ENCODE measurements at places on chromosomes 7 and 10. TPM values are rescaled to one million over a fixed set of nuclear protein-coding genes. Genes with fewer than 3 reads are reported as not detected.

DNA sequence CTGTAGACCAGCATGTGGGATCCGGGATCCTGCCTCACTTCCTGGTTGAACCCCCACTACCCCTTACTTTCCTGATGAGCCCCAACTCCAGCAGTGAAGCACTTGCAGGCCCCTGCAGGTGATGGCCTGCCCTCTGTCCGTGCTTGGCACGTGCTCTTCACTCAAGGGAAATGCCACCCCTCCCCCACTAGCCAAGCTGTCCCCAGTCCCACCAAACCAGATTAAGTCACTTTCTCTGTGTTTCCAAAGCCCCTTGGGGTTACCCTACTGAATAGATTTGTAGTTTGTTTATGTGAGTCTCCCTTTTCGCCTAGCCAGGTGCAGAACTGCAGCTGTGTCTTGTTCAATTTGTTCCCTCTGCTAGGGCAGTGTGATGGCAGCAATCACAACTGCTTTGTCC lies 121.7 kb downstream of the WDFY4 start:
- peak; percentile 79 for DNase-seq

The SLC16A12 gene
- total RNA-seq, result 1.2 TPM

GRCh38 chr10:11017570-11018431 lies at the start of gene CELF2:
TSS of gene CELF2 (plus strand) at chr10:11017872. CDS start at chr10:11018090, 218 bp downstream.
- peak; percentile 89 for DNase-seq

The STRIP2 gene
- 5.2 TPM for total RNA-seq

The SPRN gene
- 0.53 TPM for total RNA-seq

- DNase-seq, result peak; percentile 65
These were observed 712 bp downstream of the ITPRIP start for GRCh38 chr10:104337521-104337984.

DNA sequence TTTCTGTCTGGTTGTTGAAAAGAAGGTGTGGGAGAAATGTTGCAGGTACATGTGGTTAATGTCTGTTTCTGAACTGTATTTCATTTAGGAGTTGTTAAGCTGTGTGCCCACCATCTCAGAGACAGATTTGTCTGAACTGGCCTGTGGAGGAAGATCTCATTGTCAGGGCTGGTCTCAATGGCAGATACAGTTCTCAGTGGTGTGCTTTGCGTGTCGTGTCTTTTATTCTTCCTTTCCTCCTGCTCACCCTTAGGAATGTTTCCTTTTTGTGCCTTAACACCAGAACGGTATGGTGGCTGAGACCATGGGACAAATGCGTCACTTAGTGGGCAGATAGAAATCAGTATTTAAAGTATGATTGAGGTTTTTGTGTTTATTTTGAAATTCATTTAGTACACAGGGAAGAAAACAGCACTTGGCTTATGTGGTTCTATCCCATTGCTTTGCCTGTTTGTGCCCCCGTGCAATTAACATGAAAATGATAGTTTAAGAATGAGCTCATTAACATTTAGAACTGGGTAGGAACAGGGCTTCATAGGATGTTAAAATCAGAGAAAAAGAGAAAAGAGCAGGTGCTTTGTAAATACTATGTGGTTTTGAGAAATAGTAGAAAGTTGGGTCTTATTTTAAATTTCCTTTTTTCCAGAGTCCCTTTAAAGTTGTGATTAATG lies 112.6 kb downstream of the AUTS2 start:
- no peak for DNase-seq

The LRRC61 gene
- total RNA-seq, result 3.6 TPM

The SCIN gene
- 0.27 TPM for total RNA-seq

GRCh38 chr10:113872139-113873030 lies 17.9 kb downstream of the NHLRC2 start:
- DNase-seq, result no peak

GRCh38 chr7:20651960-20652544 lies 36.6 kb downstream of the ABCB5 start:
- DNase-seq, result peak; percentile 31

- no peak for DNase-seq
These were observed 192.1 kb downstream of the LRMDA start for GRCh38 chr10:75623310-75624093.

The ERVW-1 gene
- 0.40 TPM for total RNA-seq

The PHKG1 gene
- total RNA-seq, result 52.4 TPM

The SLC26A3 gene
- total RNA-seq, result not detected

- DNase-seq, result no peak
These were observed 91.9 kb downstream of the MYL10 start for GRCh38 chr7:101537205-101537604.

The COL13A1 gene
- 12.5 TPM for total RNA-seq

DNA sequence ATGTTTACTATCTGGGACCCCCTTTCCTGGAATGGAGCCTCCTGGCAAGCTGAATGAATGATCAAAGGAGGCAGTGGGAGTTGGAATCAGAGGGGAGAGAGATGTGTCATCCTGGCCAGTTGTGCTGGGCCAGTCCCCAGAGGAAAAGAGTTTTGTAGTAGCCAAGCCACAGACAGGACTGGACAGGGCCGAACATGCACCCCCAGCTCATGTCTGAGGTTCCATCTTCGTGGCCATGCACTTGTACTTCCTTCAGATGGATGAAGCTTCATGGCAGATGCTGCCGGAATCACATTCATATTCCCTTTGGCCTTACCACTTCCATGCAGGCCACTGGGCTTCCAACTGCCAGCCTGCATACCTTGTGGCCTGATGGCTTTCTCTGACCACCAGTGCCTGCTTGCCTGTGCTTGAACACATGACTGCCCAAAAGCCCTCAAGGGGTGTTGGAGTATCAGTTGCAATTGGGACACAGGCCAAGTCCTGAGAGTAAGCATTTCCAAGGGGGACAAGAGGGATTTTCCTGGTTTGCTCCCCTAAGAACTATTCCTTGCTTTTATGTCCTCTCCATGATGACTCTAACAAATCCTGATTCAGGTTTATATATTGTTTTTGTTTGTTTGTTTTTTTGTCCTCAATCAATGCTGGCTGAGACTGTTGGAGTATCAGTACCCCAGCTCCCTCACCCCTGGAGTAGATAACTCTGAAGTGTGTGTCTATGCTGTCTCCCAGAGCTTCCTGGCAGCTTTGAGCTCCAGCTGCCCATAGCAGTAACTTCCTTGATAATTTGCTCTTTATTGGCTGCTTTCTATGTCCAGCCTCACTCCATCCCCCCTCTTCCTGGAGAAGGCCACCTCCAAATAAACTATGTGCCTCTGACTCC lies 63.6 kb downstream of the TMEM130 start:
- no peak for DNase-seq

- DNase-seq, result no peak
These were observed 139.8 kb upstream of the NAMPT start for GRCh38 chr7:106424476-106425016.

The IFIT1B gene
- total RNA-seq, result 1.1 TPM

The WDR86 gene
- 3.4 TPM for total RNA-seq

The GALNT17 gene
- total RNA-seq, result 27.0 TPM

The TFAM gene
- 37.5 TPM for total RNA-seq

The SPDYE9 gene
- 0.04 TPM for total RNA-seq

The CABCOCO1 gene
- 0.13 TPM for total RNA-seq

GRCh38 chr10:72259491-72260238 lies 14.1 kb upstream of the DDIT4 start:
- peak; percentile 96 for DNase-seq

- DNase-seq, result no peak
These were observed 67.8 kb downstream of the FRMD4A start for GRCh38 chr10:14262836-14263425.

The LRGUK gene
- total RNA-seq, result 0.89 TPM

The NUTM2B gene
- 0.75 TPM for total RNA-seq

The PDGFA gene
- total RNA-seq, result 26.1 TPM

- peak; percentile 4 for DNase-seq
These were observed 54.3 kb downstream of the BMS1 start for GRCh38 chr10:42836771-42837468.

- no peak for DNase-seq
These were observed 27.3 kb downstream of the PDCD11 start for GRCh38 chr10:103423748-103424147.

- no peak for DNase-seq
These were observed 181.1 kb downstream of the ARHGAP21 start for GRCh38 chr10:24542314-24543270.

DNA sequence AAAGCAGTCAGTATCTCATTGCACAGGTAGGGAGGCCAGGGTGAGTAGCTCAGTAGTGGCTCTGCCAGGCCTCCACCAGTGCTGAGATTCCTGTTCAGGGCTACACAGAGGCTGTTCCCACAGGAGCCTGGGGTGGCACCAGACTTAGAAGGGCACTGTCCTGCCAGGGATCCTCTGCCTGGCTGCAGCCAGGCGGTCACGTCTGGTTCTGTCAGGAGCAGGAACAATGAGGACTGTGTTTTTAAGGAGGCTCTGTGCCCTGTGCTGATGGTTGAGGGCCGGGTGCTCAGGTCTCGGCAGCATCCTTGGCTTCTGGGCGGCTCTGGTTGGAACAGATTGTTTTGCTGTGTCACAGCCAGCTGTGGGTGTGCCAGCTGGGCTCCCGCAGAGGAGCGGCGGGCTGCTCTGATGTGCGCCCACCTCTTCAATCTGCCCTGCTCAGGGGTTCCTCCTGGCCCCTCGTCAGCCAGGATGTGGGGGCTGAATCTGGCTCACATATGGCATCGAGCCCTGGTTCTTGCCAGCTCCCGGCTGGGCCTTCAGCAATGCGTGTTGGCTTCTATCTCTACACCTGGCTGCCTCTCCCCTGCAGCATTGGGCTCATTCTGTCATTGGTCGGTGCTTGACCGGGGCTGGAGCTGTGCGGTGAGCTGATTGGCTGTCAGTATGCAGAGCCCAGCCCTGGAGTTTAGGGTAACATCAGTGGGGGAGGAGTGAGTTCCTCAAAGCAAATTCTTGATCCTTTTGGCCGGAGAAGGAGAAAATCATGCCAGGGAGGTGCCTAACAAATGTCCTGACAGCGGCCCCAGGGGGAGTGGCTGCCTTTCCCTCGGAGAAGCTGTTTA lies 41.2 kb downstream of the TACR2 start:
- DNase-seq, result peak; percentile 60

- DNase-seq, result no peak
These were observed 133.4 kb upstream of the ANKRD1 start for GRCh38 chr10:91054325-91054724.

GRCh38 chr10:43966571-43966965 lies 317.9 kb upstream of the ZNF32 start:
- no peak for DNase-seq

The SUMF2 gene
- 40.3 TPM for total RNA-seq

The PIP gene
- total RNA-seq, result not detected

GRCh38 chr7:3882782-3883181 lies 581.7 kb downstream of the SDK1 start:
- DNase-seq, result peak; percentile 80

The STEAP2 gene
- total RNA-seq, result 7.1 TPM

The CPA2 gene
- 0.44 TPM for total RNA-seq

The VPS41 gene
- total RNA-seq, result 40.7 TPM

DNA sequence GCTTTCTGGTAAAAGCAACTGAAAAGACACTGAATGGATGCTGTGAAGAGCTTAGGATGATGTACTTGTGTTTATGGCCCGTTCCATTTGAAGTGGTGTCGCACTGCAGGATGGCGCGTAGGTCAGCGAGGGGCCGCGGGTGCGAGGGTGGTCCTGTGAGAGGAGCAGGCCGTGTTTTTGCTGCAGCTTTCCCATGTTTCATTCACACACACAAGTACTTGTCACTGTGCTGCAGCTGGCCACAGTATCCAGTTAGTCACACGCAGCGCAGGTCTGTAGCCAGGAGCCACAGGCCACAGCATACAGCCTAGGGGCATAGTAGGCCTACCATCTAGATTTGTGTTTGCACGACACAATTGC lies 23.2 kb downstream of the WIPI2 start:
- no peak for DNase-seq

DNA sequence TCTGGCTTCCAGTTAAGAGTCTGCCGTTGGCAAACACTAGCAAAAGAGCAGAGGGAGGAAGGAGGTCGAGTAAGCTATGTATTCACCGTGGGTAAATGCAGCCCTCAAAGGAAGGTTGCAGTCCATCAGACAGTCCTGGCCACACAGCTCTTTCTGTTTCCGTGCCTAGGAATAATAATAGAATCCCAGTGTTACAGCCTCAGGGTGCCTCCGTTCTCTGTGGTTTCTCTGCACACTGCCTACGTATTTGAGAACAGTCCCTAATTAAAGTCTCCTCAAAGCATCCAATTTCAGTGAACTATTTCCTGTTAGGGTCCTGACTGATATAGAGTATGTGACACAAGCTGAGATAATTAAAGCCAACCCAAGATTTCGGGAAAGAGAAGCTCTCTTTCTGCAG lies 176.7 kb downstream of the GPAM start:
- no peak for DNase-seq

GRCh38 chr7:676972-677385 lies 49.5 kb upstream of the DNAAF5 start:
- no peak for DNase-seq

GRCh38 chr7:108308903-108309302 lies 147.3 kb downstream of the NRCAM start:
- DNase-seq, result no peak

The LRRD1 gene
- 0.31 TPM for total RNA-seq

DNA sequence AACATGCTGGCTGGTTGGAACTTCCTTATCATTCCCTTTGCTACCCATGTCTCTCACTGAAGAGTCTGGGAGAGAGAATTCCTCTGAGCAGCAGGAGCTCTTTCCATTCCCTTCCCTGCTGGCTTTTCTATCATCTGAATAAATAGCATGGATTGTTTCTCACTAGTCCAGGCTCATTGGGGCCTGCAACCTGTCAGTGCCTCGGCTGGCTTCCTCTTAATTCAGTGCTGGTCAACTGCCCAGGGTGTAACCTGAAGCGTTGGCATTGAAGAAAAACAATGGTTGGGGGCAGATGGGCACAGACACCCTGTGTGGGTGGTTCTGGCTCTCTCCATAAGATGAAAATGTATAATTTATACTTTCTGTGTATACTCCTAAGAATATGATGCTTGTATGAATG lies 155.6 kb downstream of the ANLN start:
- no peak for DNase-seq

GRCh38 chr7:94374231-94374630 lies 20.5 kb upstream of the COL1A2 start:
- DNase-seq, result peak; percentile 96

The HOXA4 gene
- total RNA-seq, result 3.2 TPM

DNA sequence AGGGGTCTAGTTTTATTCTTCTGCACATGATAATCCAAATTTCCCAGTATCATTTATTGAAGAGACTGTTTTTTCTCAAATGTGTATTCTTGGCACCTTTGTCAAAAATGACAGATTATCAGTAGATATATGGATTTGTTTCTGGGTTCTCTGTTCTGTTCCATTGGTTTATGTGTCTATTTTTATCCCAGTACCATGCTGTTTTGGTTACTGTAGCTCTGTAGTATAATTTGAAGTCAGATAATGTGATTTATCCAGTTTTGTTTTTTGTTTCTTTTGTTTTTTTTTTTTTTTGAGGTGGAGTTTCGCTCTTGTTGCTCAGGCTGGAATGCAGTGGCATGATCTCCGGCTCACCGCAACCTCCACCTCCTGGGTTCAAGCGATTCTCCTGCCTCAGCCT lies 61.6 kb upstream of the HELLS start:
- DNase-seq, result no peak

- no peak for DNase-seq
These were observed 249.7 kb downstream of the TNS3 start for GRCh38 chr7:47332213-47332612.

Measured in muscle of leg (tissue), 16 donors.